CD4-positive, alpha-beta T cell treated with Interleukin-10 for 1 hour (primary cell): ENCODE measurements at places on chromosomes 11 and 22.

- DNase-seq, result no peak
Measured at GRCh38 chr11:64875369-64876228, 2.8 kb downstream of the EHD1 start.

GRCh38 chr22:50261615-50262459 is at the start of gene MAPK12:
Gene MAPK12, minus strand, starts transcription at chr22:50261683. Its CDS starts 174 bp downstream, at chr22:50261509.
- DNase-seq, result no peak

- DNase-seq, result no peak
Measured at GRCh38 chr22:38070250-38070921, 13.2 kb downstream of the PICK1 start.

DNA sequence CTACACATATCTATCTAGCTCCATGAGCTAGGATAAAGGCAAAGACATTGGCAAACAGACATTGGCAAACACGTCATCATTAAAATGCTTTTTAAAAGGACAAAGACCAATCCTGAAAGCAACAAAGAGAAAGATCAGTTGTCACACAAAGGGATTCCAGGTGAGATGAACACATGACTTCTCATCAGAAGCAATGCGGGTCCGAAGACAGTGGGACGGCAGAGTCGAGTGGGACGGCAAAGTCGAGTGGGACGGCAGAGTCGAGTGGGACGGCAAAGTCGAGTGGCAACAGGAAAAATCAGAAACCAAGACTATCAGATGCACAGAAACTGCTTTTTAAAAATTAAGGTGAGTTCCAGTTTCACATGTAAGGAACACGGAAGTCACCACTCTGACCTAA is 609.5 kb downstream of the BRD1 start:
- DNase-seq, result no peak

DNA sequence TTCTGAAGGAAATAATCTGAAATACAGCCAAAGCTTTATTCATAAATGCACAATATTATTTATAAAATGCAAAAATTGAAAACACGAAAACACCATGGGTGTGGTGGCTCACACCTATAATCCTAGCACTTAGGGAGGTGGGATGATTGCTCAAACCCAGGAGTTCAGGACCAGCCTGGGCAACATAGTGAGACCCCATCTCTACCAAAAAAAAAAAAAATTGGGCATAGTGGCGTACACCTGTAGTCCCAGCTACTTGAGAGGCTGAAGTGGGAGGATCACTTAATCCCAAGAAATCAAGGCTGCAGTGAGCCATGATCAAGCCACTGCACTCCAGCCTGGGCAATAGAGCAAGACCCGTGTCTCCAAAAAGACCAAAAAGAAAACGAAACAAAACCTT is 5.2 kb upstream of the RDX start:
- no peak for DNase-seq

DNA sequence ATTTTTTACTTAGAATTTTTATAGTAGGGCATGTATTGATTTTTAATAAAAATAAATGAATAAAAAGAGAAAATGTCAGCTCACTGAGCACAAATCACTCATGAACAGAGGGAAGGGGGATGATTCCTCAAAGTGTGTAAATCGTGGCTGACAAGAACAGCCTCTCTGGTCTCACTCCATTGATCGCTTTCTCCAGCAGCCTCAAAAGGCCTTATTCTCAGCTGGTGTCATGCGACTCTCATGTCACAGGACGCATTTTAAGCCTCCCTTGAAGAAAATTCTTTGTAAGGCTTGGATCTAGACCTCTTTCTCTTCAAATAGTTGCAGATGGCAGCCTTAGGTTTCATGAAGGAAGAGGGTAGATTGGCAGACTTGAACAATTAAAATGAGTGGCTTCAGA is 33.9 kb upstream of the SLC5A12 start:
- DNase-seq, result no peak

DNA sequence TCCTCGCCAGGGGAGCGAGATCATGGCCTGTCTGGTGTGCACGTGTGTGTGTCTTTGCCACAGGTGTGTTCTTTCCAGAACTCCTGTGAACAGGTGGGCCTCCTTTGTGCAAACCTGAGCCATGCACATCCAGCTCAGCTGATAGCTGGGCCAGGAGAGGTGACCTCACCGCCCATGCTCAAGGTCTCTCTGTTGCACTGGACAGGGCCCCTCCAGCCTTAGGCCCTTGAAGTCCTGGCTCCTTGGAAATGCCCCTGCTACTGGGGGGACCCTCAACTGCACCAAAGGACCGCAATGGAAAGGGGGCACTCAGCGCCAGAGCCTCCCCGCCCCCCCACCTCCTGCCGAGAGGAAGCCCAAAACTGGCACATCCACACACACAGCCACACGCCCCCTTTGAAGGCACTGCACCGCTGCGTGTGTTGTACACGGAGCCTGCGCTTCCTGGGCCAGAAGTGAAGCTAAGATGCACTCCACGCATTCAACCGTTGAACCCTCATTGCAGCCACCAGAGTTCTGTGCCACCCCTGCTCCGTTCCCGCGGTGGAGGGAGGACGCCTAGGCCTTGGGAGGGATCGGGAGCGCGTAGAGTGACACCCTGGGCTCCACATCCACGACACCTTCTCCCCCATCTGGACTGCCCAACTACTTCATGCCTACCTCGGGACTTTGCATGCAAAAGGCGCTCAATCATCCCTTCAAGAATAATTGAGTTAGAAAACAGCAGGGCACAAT is 16.4 kb upstream of the IL2RB start:
- peak; percentile 37 for DNase-seq

GRCh38 chr11:35735411-35735810 is 72.8 kb downstream of the TRIM44 start:
- DNase-seq, result no peak

- no peak for DNase-seq
Measured at GRCh38 chr22:32665676-32666075, 135.8 kb upstream of the TIMP3 start.

- DNase-seq, result no peak
Measured at GRCh38 chr11:95282291-95282751, 51.3 kb upstream of the SESN3 start.

DNA sequence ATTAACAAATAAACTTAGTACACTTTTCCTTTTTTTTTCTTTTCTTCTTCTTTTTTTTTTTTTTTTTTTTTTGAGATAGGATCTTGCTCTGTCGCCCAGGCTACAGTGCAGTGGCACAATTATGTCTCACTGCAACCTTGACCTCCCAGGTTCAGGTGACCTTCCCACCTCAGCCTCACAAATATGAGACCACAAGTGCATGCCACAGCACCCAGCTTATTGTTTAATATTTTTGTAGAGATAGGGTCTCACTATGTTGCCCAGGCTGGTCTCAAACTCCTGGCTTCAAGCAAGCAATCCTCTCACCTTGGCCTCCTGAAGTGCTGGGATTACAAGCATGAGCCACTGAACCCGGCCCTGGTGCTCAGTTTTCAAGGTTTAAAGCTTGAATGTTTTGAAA is 88.9 kb downstream of the ELP4 start:
- DNase-seq, result no peak

DNA sequence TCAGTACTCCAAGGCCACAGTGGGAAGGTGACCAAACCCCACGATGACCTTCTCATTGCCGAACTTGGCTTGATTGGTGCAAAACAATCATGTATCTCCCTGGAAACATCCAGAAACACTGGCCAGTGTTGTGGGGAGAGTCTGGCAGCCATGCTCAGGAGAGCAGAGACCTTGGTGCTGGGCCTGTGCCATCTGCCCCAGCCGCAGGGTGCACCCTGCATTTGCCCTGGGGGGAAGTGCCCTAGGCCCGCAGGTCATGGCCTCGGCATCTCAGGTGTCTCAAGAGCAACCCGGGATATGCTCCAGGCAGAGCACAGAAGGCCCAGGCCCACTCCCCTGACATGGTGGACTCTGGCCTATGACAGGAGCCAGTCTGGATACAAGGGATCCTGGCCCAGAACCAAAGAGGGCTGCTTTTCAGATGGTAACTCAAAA is 23.7 kb downstream of the ARVCF start:
- DNase-seq, result no peak

- DNase-seq, result peak; percentile 13
Measured at GRCh38 chr11:104254347-104254746, 90.4 kb upstream of the PDGFD start.

DNA sequence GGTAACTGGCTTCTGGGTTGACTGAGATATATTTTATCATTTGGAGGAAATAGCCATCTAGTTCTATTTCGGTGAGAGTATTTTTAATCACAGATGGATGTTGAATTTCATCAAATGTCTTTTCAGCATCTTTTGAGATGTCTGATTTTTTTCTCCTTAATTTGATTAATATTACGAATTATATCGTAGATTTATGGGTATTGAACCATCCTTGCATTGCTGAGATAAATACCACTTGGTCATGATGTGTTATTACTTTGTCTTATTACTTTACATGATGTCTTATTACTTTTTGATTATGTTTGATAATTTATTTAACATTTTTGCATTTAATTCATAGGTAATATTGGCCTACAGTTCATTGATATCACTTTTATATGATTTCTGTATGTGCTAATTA is 78.8 kb upstream of the PARVA start:
- DNase-seq, result no peak

DNA sequence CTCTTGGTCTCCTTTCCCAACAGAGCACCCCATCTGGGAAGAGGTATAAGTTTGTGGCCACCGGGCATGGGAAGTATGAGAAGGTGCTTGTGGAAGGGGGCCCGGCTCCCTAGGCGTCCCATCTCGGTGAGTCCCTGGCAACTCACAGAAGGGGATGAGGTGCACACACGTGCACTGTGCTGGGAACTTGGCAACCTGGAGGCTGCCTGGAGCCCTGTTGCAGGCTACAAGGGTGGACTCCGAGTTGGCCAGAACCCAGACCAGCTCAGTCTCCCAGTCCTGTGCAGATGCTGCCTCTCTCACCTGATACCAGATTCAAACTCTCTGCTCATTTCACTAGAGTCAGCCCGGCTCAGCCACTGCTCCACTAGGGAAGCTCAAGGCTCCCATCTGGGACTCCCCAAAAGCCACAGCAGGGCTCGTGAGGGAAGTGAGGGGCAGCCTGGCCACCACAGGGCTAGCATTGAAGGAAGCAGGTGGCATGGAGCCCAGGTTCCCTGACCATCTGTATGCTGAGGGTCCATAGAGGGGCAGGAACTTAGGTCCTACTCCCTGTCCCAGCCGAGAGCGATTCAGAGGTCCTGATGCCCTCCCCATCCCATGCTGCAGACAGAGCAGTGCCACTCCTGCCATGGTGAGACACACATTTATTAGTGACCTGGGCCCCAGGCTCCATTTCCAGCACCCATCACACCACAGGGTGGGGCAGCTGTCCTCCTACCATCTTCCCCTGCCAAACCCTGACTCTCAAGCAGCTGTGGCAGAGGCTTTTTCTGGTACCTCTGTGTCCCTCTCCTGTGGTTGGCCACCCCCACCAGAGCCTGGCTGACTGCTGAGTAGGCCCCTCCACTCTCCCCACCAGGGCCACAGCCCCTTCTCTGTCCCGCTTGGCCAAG is 4.0 kb downstream of the PRR33 start:
- DNase-seq, result no peak

- no peak for DNase-seq
Measured at GRCh38 chr11:46414466-46414796, 22.9 kb upstream of the CHRM4 start.

DNA sequence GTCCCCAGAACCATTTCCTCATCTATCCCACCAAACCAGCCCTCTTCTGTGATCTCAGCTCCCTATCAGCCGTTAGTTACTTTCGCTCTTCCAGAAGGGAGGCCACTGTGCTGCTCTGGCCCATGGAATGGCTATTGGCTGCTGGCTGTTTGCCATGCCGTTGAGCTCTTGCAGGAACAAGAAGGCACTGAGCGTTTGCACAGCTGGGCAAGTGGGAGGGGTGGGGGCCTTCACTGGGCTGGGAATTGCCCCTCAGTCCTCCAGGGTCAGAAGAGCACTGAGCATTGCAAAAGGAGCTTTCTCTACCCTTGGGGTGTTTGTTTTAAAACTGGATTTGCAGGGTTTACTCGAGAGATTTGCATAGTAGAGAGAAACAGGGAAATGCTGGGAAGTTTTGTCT is 129.0 kb upstream of the PARVA start:
- no peak for DNase-seq

- DNase-seq, result no peak
Measured at GRCh38 chr11:112780351-112781087, 180.7 kb upstream of the NCAM1 start.

DNA sequence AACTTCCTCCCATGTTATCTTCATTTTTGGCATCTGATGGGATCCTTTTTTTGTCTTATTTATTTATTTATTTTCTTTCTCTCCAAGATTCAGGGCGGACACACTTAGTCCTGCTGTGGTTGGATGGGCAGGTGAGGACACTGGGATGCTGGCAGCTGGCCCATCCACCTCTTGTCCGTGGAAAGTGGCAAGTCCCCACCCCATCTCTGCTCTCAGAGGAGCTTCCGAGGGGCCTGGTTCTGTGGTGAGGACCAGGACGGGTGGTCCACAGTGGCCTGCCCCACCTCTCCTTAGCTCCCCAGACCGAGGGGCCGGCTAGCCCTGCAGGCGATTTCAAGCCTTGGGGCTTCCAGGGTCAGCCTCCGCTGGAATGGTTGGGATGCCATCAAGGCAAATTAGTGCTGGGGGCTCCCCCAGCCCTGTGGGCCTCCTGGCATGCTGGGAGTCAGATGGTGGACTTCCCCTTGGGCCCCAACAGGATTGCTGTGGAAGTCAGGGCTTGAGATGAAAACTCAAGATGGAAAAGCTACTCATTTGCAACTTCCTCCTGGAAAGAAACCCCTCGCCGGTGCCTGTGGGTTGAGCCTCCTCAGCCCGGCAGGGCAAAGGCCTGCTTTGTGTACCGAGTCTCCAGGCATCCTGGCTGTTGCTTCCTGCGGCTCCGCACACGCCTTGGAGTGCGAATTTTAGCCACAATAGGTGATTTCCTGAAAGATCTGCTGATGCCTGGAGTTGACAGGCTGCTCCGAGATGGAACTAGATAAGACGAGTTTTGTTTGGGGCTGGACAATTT is 31.2 kb upstream of the LINC01488 start:
- DNase-seq, result no peak

DNA sequence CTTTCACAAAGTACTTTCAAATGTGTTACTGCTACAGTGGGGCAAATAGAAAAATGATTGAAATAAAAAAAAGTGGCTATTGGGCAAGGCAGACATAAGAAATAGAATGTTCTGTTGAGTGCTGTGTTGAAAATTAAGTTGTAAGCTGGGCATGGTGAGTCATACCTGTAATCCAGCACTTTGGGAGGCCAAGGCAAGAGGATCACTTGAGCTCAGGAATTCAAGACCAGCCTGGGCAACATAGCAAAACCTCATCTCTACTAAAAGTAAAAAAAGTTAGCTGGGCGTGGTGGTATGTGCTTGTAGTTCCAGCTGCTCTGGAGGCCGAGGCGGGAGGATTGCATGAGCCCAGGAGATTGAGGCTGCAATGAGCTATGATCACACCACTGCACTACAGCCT is 26.9 kb upstream of the LDHA start:
- DNase-seq, result no peak

GRCh38 chr11:44269369-44270351 is 40.3 kb downstream of the ALX4 start:
- DNase-seq, result no peak

- no peak for DNase-seq
Measured at GRCh38 chr11:31641477-31642062, 132.0 kb downstream of the ELP4 start.

GRCh38 chr22:30705710-30706651 is 11.3 kb downstream of the OSBP2 start:
- peak; percentile 6 for DNase-seq

GRCh38 chr11:11391169-11391568 is 38.1 kb upstream of the CSNK2A3 start:
- no peak for DNase-seq

- no peak for DNase-seq
Measured at GRCh38 chr11:77647654-77648305, 10.2 kb upstream of the CLNS1A start.
